Endothelial cell of umbilical vein (primary cell): ENCODE measurements at places on chromosomes 16 and 17. TPM values are rescaled to one million over a fixed set of nuclear protein-coding genes. Genes with fewer than 3 reads are reported as not detected.

Gene RCVRN
- total RNA-seq, result not detected in 2 replicates

Gene SCNN1B
- total RNA-seq, result not detected in 2 replicates

Gene OR3A3
- total RNA-seq, result not detected in 2 replicates

Gene YWHAE
- total RNA-seq, result 819 and 848 TPM in 2 replicates

Gene ZNF423
- total RNA-seq, result 3.2 and 8.1 TPM in 2 replicates

Gene MPP2
- 1.2 and 1.6 TPM in 2 replicates for total RNA-seq

Gene TMEM100
- not detected in 2 replicates for total RNA-seq

Gene TMC8
- total RNA-seq, result 0.99 and 1.3 TPM in 2 replicates

Gene SLC16A3
- total RNA-seq, result 171 and 229 TPM in 2 replicates

Gene TSNAXIP1
- 0.95 and 1.0 TPM in 2 replicates for total RNA-seq

Gene ZNF385C
- not detected in 2 replicates for total RNA-seq

Gene PRSS27
- total RNA-seq, result 0.53 and 0.60 TPM in 2 replicates

Gene SPNS2
- total RNA-seq, result 56.6 and 77.3 TPM in 2 replicates

Gene SSTR5
- total RNA-seq, result 0.24 TPM in 1 of 2 replicates, not detected in the other

Gene SYCE1L
- total RNA-seq, result 13.7 and 28.6 TPM in 2 replicates

Gene CCL8
- not detected in 2 replicates for total RNA-seq

Gene WNT3
- total RNA-seq, result 2.0 and 2.1 TPM in 2 replicates

Gene SLC39A11
- 11.9 and 12.4 TPM in 2 replicates for total RNA-seq

Gene TERF2IP
- 40.7 and 41.5 TPM in 2 replicates for total RNA-seq

Gene KIF22
- 82.3 and 90.0 TPM in 2 replicates for total RNA-seq

Gene SPN
- total RNA-seq, result not detected in 2 replicates

Gene ATP6V0D1
- 77.1 and 82.8 TPM in 2 replicates for total RNA-seq

Gene FLCN
- 56.9 and 68.9 TPM in 2 replicates for total RNA-seq

Gene PTGES3L
- not detected in 2 replicates for total RNA-seq

Gene KRT40
- not detected in 2 replicates for total RNA-seq

Gene GP1BA
- total RNA-seq, result not detected in 2 replicates

Gene TBC1D3
- 1.9 and 2.6 TPM in 2 replicates for total RNA-seq

Gene KRT34
- not detected in 2 replicates for total RNA-seq

Gene NMT1
- total RNA-seq, result 126 and 135 TPM in 2 replicates

Gene LRRC37A3
- 7.1 and 16.1 TPM in 2 replicates for total RNA-seq

Gene PLEKHH3
- 11.3 and 13.2 TPM in 2 replicates for total RNA-seq
